ENCODE measurements at places on chromosomes 7 and 10.

GRCh38 chr10:20085115-20085514, 268.9 kb downstream of the PLXDC2 start:
- DNase-seq: no peak

DNA sequence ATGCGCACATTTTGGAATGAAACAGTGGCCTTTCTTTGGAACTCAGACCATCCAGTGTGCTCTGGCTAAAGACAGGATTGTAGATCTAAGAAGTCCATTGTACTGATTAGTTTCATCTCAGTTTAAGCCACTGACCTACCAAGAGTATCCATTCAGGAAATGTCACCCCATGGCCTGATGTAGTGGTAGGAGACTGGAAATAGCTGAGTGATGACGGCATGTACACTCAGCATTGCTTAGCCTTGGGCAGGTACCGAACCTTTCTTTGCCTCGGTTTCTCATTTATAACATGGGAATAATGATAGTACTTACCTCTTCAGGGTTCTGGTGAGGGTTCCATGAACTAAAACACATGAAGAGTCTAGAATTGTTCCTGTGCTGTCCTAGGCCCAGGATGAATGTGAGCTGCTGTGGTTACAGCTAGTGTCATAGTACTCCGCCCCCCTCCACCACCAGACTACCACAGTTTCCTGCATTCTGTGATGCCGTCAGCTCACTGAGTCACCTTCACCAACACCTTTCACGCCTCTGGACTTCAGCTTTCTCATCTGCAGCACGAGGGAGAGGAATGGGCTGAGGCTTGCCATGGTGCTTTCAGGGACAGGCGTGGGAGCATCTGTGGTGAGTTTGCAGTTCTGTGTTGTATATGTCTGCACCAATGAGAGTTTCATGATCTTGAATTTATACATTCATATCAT, 484.0 kb upstream of the GALNT17 start:
- DNase-seq: peak; percentile 54

DNA sequence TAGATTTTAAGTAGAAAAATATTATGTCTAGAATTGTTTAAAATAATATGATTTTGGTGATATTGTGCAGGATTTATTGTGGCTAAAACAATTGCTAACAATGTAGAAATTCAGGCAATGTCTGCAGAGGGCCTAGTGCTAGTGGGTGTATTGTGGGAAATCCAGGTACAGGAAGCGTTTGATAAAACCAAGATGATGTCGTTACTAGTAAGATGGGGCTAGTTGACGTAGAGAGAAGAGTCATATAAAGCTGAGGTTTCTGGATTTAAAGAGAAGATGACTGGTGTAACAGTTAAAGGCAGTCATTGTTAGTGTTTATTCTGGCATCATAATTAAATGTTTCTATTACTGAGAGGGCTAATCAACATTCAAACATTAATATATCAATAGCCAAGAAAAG, 43.5 kb downstream of the ADK start:
- no peak for DNase-seq

DNA sequence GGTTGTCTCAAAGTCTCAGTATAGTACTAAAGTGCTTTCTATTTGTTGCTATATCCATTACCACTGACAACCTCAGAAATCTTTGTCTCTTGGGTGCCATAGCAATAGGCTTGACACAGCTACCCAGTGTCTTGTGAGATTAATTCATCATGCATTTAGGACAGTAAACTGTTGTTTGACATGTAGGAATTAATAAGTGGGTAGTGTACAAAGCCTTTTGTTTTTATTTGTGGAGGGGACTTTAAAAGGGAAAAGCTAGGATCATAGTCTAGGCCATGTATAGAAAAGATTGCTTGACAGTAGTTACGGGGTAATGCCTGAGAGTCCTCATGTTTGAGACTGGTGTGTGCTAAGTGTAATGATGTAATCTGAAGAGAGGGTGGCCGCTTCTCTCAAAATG, 102.6 kb upstream of the AGR3 start:
- no peak for DNase-seq

GRCh38 chr7:128052404-128052803, 21.2 kb upstream of the LRRC4 start:
- no peak for DNase-seq

- DNase-seq: no peak
These were observed 49.7 kb downstream of the CDK14 start for GRCh38 chr7:90645784-90646183.

DNA sequence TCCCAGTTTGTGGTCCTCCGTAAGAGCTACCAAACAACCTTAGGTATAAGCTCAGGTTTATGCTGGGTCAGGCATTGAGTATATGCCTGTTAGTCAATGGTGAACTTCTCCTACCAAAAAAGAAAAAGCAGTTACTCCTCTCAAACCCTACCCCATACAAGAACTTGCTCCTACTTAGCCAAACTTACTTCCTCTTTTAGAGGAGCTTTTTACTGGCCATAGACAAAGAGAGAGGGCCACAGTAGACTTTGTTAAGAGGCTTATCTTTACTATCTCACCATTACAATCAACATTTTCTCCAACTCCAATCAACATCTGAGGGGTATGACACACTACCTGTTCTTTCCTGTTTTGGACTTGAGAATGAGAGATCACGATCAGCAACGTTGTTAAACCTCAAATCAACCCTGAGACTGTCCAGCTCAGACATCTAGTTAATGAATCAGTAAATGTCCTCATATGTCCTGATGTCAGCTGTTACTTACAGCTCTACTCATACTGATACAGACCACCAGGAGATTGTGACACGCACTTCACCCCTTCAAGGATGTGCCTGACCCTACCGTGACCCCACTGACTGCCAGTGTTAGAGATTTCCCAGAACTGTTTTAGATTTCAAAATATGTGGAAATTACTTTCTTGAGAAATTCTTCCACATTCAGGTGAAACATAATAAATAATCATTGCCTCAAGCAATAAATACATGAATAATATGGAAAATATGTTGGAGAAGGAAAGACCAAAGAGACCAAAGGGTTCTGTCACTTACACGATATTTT, 18.4 kb upstream of the CCDC71L start:
- DNase-seq: no peak

GRCh38 chr7:112009081-112009480, 197.1 kb downstream of the DOCK4 start:
- DNase-seq: no peak

DNA sequence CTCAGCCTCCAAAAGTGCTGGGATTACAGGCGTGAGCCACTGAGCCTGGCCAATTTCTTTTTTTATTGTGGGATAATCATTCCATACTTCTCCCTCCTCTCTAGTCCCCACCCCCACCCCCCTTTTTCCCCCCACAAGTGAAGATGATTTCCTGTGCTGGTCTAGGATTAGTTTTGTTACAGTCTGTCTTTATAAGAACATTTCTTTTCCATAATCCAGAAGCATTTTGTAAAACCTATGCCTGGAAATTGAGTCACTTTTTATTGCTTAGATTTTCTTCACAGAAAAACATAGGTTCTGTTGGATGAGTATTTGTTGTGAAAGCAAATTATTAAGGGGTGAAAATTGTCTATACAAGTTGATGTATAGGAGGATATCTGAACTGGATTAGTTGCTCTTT, 98.9 kb downstream of the KAT6B start:
- DNase-seq: no peak

DNA sequence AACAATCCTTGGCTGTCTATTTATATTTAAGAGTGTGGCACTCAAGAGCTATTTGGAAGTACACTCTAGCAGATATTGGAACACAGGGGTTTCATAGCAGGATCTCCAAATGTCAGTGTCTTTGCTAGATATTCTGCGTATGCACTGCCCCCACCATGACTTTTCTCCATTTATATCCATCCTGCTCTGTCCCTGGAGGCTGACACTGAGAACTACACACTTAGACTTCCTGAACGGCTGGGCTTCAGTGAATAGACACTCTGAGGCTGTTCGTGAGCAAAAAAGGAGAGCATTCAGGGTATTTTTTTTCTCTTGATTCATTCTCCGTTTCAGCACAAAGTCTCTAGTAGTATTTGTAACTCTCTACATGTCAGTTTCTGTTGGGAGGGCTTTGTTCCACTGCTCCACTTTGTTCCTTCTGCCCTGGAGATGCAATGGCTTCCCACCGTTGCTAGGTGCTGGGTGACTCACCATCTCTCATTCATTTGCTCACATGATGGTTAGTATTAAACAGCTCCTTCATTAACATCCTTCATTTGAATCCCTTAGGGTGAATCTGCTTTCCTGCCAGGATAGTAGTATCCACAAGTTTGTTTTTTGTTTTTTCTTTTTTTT, 155.9 kb upstream of the SLC13A1 start:
- no peak for DNase-seq

DNA sequence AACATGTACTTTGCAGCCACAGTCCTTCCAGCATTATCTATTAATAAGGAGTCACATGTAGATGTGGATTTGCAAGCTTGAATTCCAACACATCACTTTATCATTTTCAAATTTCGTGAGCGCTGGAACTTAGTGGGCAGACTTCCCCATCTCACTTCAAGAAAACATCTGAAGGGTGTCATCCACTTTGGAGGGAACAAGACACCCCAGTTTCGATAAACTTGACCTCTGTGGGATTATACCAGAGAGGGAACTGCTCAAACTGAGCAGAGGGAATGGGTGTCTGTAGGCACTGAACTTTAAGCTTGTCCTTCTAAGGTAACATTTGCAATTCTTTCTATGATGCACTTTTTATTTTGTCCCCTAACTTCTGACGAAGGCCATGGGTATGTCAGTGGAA, 27.5 kb downstream of the ADRB1 start:
- no peak for DNase-seq

- no peak for DNase-seq
These were observed 38.9 kb downstream of the HK1 start for GRCh38 chr10:69317175-69317604.

GRCh38 chr10:6009150-6009549, 31.8 kb upstream of the IL15RA start:
- no peak for DNase-seq

GRCh38 chr10:25059990-25060389, 43.6 kb downstream of the THNSL1 start:
- DNase-seq: no peak

- no peak for DNase-seq
These were observed 214.3 kb downstream of the NEBL start for GRCh38 chr10:20682782-20683181.

DNA sequence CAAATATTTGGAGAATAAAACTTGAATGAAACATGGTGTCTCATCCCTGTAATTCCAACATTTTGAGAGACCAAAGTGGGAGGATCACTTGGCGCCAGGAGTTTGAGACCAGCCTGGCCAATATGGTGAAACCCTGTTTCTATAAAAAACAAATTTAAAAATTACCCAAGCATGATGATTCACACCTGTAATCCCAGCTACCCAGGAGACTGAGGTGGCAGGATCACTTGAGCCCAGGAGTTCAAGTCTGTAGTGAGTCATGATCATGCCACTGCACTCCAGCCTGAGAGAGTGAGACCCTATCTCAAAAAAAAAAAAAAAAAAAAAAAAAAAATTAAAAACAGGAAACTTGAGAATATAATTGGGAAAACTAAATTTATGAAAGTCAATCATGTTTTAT, 481.1 kb downstream of the SEMA3D start:
- DNase-seq: no peak

GRCh38 chr7:3033581-3033980, 10.1 kb downstream of the CARD11 start:
- no peak for DNase-seq

DNA sequence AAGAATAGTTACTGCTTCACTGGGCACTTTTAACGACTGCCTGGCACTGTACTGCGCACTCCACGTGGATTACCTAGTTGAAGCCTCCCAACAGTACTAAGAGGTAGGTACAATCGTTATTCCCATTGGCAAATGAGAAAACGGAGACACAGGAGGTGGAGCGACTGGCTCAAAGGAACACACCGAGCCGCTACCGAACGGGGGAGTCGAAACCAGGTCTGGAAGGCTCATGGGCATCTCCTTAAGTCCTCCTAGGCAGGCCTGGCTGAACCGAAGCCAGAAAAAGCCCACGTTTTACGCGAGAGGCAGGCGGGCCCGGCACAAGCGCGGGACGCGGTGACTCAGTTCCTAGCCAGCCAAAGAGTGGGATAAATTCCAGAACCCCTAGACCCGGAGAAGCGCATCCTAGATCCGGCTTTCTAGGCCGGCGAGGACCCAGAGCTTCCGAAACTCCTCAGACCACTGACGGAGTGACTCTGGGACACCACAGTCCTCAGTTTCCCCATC, 472 bp downstream of the PDAP1 start:
- peak; percentile 21 for DNase-seq

DNA sequence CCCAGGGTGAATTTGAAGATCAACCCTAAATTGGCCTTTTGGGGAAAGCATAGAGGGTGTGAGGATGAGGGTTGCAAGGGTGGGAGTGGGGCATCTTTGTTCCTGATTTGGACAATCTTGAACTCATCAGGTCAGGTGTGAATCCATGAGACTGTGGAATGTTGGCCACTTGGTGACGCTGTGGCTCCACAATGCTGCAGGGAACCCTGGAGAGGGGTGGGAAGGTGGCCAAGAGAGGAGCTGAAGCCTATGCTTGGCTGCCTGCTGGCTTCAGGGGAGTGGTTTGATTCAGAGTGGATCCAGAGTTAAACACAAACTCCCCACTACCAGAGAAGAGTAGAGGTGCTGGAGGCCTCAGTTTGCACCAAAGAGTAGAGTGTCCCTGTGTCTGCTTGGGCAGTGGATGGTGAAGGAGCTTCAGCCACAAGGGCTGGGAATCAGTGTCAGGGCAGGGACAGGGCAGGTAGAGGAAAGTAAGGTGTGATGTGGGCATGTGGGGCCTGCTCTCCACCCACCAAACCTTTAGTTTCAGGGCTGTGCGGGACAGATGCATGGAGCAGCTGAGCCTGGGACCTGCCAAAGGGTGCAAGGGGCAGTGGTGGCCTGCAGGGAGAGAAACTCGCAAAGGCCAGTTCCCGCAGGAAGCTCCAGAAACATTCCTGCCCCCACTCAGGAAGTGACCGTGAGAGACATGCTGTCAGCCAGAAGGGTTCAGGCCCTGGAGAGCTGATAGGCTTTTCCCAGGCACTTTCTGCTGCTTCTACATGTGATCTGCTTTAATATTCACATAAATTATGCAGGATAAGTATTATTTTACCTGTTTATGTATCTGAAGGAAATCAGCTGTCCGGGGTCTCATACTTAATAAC, 81.0 kb upstream of the PRSS58 start:
- DNase-seq: no peak

GRCh38 chr7:4273566-4274230, 408.4 kb upstream of the FOXK1 start:
- no peak for DNase-seq

- DNase-seq: no peak
These were observed 1.3 kb downstream of the UBE2H start for GRCh38 chr7:129951226-129952085.

- no peak for DNase-seq
These were observed 191.8 kb upstream of the CDCA7L start for GRCh38 chr7:22137466-22137865.

- no peak for DNase-seq
These were observed 770.1 kb downstream of the PHTF2 start for GRCh38 chr7:78568690-78569089.
